Myocyte (in vitro differentiated cells): ENCODE measurements at places on chromosomes 1 and 21. TPM values are rescaled to one million over a fixed set of nuclear protein-coding genes. Genes with fewer than 3 reads are reported as not detected.

PALMD gene
- 106 and 140 TPM in 2 replicates for total RNA-seq

S100A14 gene
- total RNA-seq, result not detected in 2 replicates

SUCO gene
- 36.3 and 36.8 TPM in 2 replicates for total RNA-seq

MSH4 gene
- total RNA-seq, result 0.10 and 0.27 TPM in 2 replicates

RXFP4 gene
- not detected in 2 replicates for total RNA-seq

- no peak for DNase-seq
These were observed 1206.4 kb upstream of the ADGRL4 start for GRCh38 chr1:80212948-80213347.

- no peak for DNase-seq
These were observed 26.3 kb downstream of the ATP2B4 start for GRCh38 chr1:203652724-203653461.

DNA sequence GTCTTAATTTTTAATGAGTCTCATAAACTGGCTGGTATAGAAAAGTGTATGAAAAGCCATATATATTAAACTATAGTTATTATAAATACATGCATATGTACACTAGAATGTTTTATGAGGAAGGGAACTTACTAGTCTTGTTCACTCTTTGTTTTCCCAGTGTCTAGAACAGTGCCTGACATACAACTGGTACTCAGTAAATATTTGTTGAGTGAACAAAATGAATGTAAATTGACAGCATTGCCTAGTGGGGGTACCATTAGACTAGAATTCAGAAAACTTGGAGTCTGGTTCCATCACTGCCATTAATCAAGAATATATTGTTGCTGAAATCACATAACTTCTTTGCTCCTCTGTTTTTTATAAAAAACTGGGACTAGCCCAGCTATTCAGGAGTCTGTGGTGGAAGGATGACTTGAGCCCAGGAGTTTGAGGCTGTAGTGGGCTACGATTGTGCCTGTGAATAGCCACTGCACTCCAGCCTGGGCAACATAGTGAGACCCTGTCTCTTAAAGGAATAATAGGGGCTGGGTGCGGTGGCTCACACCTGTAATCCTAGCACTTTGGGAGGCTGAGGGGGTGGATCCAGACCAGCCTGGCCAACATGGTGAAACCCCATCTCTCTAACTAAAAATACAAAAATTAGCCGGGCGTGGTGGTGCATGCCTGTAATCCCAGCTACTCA, 51.1 kb downstream of the NFIA start:
- DNase-seq, result no peak

- no peak for DNase-seq
These were observed 69.4 kb downstream of the GPATCH2 start for GRCh38 chr1:217561446-217561845.

DNA sequence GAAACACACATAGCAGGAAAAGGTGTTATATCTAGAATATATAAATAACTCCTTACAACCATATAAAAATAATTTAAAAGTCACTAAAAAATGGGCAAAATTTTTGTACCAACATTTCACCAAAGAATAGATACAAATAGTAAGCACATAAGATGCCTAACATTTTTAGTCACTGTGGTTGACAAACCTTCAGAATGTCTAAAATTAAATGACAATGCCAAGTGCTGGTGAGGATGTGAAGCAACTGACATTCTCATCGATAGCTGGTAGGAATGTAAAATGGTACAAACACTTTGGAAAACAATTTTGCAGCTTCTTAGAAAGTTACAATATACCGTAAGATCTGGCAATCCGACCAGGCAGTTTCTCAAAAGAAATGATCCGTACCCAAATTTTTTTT, 14.4 kb upstream of the TOMM20 start:
- peak; percentile 64 for DNase-seq

- DNase-seq, result no peak
These were observed 144.7 kb downstream of the APP start for GRCh38 chr21:26025536-26026512.
